Hair follicular keratinocyte (primary cell): ENCODE measurements at places on chromosomes 7 and 10. TPM values are rescaled to one million over a fixed set of nuclear protein-coding genes. Genes with fewer than 3 reads are reported as not detected.

The CTAGE4 gene
- total RNA-seq, result 0.46 and 1.0 TPM in 2 replicates

The PSMG3 gene
- total RNA-seq, result 57.1 and 103 TPM in 2 replicates

The HOXA3 gene
- 2.1 and 4.0 TPM in 2 replicates for total RNA-seq

The AOC1 gene
- total RNA-seq, result not detected in 2 replicates

The KIAA1549 gene
- 1.1 and 1.5 TPM in 2 replicates for total RNA-seq

The NXPH1 gene
- total RNA-seq, result not detected in 2 replicates

The ZNF467 gene
- 0.68 and 0.94 TPM in 2 replicates for total RNA-seq

The TMEM106B gene
- total RNA-seq, result 21.9 and 53.8 TPM in 2 replicates

The HYCC1 gene
- 30.4 and 43.0 TPM in 2 replicates for total RNA-seq

The TAS2R3 gene
- total RNA-seq, result 0.16 TPM in 1 of 2 replicates, not detected in the other

The TMEM270 gene
- total RNA-seq, result not detected in 2 replicates

The SYCE1 gene
- total RNA-seq, result 0.42 TPM in 1 of 2 replicates, not detected in the other

The AKAP9 gene
- total RNA-seq, result 10.5 and 18.7 TPM in 2 replicates
